Renal cortical epithelial cell (primary cell): ENCODE measurements at places on chromosomes 11 and 22.

GRCh38 chr11:62757846-62758788 lies 3.3 kb upstream of the POLR2G start:
- DNase-seq, result no peak

DNA sequence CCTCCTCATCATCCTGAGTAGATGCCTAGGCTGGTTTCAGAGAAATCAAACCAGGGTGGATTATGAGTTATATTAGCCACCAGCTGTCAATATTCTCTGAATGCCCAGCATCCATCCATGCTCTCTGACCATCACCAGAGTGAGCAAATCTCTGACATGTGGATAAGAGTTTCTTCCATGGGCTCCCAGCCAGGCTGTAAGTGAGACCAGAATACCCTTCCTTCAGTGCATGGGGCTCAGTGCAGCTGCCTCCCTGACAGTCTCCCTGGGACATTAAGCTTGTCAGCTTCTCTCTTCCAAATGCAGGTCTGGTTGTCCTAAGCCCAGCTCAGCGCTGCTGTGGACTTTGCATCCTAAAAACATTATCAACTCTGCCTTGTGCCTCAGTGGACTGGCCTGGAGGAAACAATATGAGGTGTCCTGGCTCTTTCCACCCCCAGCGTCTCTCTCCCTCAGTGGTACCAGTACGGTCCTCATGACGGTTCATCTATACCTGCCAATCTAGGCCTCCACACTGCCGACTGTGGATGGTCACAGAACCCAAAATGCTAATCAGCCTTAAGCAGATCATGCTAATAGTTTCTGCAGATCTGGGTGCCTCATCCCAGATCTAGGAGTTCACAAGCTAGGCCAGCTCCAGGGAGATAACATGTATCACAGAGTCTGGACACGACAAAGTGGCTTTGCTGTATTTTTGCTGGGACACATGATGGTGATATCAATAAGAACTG lies 41.6 kb upstream of the PRAME start:
- no peak for DNase-seq

DNA sequence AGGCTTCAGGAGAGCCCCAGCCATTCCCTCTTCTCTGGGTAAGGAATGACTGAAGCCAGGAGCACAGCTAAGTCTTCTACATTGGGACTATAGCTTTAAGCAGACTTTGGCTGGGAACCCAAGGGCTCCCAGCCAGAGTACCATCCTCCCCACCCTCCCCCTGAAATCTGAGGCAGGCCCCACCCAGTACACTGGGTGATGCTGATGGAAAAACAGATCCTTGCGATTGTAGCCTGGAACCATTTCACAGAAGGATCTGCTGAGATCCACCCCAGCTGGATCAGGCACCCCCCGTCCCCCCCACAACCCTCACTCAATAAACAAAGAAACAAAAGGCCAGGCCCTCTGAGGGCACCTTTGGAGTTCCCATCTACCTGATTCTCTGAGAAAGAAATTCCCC lies 39.8 kb downstream of the IL18BP start:
- DNase-seq, result no peak

GRCh38 chr22:49292909-49293308 lies 534.8 kb downstream of the BRD1 start:
- no peak for DNase-seq

- DNase-seq, result no peak
Observed at GRCh38 chr22:44279069-44279360, 33.7 kb downstream of the SHISAL1 start.

GRCh38 chr22:49381595-49382450 lies 445.9 kb downstream of the BRD1 start:
- no peak for DNase-seq

- DNase-seq, result no peak
Observed at GRCh38 chr11:116901211-116901610, 63.8 kb upstream of the APOA1 start.

GRCh38 chr11:121932646-121933185 lies 183.3 kb downstream of the BLID start:
- no peak for DNase-seq
